ENCODE measurements at places on chromosomes 5 and 9. TPM values are rescaled to one million over a fixed set of nuclear protein-coding genes. Genes with fewer than 3 reads are reported as not detected.
A peak's percentile ranks its signal among the peaks of the same experiment; 100 is the strongest.

- H3K36me3 ChIP-seq = no peaks in the 10 kb centered on the region
- DNase-seq = no peak
- H3K4me3 ChIP-seq = no peak overlapping the region
- peak overlapping the region; percentile 82 for H3K27ac ChIP-seq
These were observed 77.3 kb upstream of the LARP1 start for GRCh38 chr5:154677921-154678320.

The BNC2 gene
- total RNA-seq = 115 TPM

DNA sequence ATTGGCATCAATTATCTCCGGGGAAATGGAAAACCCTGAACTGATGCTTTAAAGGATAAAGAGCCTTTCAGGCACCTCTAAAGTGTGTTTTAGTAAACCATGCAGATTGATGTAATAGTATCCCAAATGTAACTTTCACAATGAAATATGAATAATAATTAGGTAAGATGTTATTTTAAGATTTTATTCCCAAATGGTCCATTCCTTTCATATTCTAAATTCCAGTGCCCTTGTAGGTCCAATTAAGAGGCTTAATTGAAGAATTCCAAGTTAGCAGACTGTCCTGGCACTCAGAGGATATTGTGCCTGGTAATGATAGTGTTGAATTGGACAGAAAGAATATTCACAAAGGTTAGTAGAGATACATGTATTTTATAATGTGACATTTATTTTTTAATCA lies 352.5 kb upstream of the NUDT12 start:
- no peak overlapping the region for H3K4me3 ChIP-seq
- no peaks in the 10 kb centered on the region for H3K36me3 ChIP-seq
- DNase-seq = no peak
- no peaks in the 10 kb centered on the region for H3K4me1 ChIP-seq
- H3K27me3 ChIP-seq = no peaks in the 10 kb centered on the region

The RNF145 gene
- 15.5 TPM for total RNA-seq

GRCh38 chr5:66661149-66661548 lies 65.0 kb downstream of the MAST4 start:
- no peaks in the 10 kb centered on the region for H3K27me3 ChIP-seq
- DNase-seq = peak; percentile 50
- no peak overlapping the region for H3K27ac ChIP-seq

DNA sequence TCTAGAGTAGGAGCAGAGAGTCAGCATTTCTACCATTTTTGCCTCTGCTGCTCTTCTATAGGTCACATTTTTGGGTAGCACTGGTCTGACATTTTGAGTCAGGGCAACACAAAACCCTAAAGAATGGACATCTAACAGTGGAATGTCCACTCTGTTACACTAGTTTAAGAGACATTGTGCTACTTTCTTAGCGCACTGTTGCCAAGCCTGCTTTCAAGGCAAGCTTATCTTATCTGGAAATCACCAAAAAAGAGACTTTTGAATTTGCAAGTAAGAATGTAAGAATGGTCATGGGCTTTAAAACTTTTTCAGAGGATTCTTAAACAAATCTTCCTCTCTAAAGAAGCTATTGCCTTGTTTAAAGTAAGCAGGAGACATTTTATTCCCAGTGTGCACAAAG lies 73.0 kb upstream of the STARD4 start:
- H3K4me3 ChIP-seq = no peak overlapping the region
- no peaks in the 10 kb centered on the region for H3K36me3 ChIP-seq
- no peaks in the 10 kb centered on the region for H3K4me1 ChIP-seq
- no peaks in the 10 kb centered on the region for H3K27me3 ChIP-seq
- DNase-seq = no peak

GRCh38 chr5:39605588-39606575 lies 181.1 kb upstream of the DAB2 start:
- no peaks in the 10 kb centered on the region for H3K4me1 ChIP-seq
- no peak overlapping the region for H3K4me3 ChIP-seq
- no peaks in the 10 kb centered on the region for H3K27me3 ChIP-seq
- H3K27ac ChIP-seq = no peak overlapping the region
- no peaks in the 10 kb centered on the region for H3K36me3 ChIP-seq
- no peak for DNase-seq

DNA sequence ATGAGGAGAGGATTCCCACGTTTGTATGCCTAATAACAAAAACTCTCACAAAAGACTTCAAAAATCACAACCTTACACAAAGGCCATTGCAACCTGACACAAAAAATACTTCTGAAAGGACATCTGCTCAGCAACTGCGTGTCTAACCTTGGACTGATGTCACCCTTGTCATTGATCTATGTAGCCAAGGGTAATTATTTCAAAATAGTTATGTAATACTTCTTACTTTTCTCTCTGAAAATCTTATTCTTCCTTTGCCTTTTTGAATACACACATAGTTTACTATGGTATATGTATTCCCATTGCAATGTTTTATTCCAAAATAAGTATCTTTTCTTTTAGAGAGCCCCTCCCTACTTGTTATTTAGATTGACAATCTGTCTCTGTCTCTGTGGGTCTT lies 355.3 kb downstream of the MSX2 start:
- H3K27me3 ChIP-seq = no peaks in the 10 kb centered on the region
- no peak overlapping the region for H3K4me3 ChIP-seq
- DNase-seq = no peak
- H3K4me1 ChIP-seq = no peaks in the 10 kb centered on the region
- H3K36me3 ChIP-seq = no peaks in the 10 kb centered on the region

The UNC5A gene
- total RNA-seq = 0.10 TPM

The ST8SIA4 gene
- 1.6 TPM for total RNA-seq

The IFNK gene
- not detected for total RNA-seq
